ENCODE measurements at places on chromosomes 1 and 21.

DNA sequence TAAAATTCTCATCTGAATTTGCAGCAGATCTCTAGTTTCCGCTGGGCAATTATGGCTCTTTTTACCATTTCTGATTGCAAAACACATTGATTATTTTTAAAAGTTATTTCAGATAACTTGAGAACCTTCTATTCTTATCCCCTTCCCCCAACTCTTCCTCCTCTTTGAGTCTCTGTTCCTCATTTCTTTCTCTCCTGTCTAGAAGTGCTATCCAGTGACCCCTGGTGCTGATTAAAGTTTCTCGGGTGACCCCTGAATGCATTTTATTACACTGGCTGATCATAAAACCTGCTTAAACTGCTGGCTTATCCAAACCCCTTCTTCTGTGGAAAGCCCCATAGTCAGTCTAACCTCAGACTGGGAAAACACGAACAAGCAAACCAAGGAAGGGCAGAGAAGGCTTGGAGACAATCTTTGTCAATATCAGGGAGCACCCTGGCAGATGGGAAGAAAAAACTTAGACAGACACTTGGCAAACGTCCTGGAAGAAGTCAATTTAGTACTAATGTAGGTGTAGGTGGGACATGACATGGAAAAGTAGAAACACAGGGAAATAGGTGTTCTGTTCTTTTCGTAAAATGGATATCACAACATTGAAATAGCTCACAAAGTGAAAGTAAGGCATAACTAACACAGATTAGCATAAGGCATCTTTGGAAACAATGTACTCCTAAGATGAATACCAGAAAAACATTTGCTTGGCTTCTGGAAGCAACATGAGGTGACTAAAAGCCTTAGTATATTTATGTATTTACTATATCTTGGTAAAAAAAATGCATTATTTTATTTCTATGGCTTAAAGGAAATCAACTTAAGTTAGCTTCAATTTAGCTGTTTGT is 61.4 kb downstream of the GORAB start:
- no peak for DNase-seq

DNA sequence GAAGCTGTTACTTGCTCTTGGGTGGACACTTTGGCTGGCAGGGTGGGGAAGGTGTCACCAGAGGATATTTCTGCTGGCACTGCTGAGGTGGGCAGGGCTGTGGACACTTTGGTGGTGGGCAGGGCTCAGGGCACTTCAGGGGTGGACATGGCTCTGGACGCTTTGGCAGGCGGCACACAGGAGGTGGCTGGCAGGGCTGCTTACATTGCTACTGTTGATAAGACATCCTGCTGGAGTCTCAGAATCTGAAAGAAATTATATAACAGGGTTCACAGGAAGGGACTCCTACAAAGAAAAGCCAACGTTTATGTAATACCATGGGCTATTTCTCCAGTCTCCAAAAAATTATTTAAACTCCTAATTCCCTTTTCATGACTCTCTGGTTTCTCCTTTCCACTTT is 10.2 kb downstream of the SPRR2G start:
- no peak for DNase-seq

GRCh38 chr21:19850157-19850556 is 1148.1 kb upstream of the NCAM2 start:
- no peak for DNase-seq

DNA sequence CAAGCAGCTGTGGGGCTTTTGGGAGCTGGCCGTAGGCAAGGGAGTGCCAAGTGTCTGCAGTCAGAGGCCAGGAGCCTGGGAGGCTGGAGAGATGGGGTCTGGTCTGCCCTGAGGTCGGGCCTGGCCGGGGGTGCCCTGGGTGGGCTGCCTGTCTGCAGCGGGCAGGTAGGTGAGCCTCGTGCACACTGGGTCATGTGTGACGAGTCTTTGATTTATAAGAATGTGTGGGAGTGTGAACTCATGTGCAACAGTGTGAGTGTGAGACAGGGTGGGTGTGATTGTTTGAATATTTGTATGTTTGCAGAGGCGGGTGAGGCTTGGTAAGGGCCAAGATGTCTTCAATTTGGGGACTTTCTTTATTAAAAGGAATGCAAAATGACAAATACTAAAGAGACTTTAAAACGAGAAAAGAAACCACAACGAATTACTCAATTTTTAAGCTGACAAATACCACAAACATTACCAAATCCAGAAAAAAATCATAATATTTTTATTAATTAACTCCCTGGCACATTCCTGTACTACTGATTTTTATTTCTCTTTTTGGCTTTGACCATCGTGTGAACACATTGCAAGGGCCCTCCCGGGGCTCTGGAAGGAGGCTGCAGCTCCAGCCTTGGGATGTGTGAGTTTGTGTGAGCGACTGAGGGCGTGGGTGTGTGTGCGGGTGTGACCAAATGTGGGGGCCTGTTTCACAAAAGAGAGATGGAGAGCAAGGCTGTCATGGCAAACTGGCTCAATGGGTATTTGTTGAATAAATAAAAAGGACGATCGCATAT is 110.3 kb upstream of the WNT4 start:
- DNase-seq = no peak

DNA sequence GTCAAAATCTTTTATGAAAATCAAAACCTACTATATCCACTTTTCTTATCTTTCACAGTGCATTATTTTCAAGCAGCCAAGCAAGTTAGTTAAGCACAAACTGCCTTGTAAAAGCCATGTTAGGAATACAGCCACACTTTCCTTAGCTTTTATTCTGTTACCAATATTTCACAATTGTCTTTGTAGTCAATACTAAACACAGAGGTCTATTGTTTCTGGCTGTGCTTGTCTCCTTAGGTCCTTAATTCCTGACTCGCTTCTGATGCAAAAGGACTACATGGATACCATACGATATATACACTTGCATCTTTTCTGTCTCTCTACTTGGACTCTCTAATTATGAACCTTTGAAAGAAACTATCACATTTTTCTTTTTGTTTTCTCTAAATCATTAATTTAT is 331.8 kb downstream of the NEGR1 start:
- DNase-seq = no peak

DNA sequence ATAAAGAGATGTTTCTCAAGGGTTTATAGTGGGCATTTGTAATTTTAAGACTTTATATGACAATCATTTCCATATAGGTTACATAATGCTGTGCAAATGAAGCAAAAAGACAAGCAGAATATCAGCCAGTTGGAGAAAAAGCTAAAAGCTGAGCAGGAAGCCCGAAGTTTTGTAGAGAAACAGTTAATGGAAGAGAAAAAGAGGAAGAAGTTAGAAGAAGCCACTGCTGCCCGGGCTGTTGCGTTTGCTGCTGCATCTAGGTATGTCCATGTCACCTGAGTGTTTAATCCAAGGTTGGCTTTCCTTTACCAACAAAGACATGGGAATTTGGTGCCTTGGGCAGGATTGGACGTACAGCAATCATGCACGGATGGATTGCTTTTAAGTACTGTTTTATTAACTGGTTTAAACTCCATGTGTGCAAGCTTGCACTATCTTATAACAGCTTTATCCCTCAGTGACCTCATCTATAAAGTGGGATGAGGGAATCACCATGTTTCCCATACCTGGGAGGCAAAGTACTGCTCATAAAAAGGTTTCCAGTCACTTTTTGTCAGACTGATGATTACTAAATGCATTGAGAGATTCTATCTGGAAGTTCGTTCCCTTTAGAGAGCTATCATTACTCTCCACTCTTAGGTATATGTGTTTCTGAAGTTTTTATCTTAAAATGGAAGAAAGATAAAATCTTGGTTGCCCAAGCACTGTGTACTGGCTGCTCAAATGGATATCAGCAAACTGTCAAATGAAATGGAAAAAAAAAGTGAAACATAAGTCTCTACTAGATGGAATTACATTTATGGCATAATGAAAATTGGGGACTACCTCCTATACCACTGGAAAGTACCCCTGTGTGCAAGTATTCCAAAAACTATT is 55.1 kb downstream of the MACO1 start:
- no peak for DNase-seq

GRCh38 chr1:36687312-36687711 is 204.6 kb upstream of the CSF3R start:
- no peak for DNase-seq

DNA sequence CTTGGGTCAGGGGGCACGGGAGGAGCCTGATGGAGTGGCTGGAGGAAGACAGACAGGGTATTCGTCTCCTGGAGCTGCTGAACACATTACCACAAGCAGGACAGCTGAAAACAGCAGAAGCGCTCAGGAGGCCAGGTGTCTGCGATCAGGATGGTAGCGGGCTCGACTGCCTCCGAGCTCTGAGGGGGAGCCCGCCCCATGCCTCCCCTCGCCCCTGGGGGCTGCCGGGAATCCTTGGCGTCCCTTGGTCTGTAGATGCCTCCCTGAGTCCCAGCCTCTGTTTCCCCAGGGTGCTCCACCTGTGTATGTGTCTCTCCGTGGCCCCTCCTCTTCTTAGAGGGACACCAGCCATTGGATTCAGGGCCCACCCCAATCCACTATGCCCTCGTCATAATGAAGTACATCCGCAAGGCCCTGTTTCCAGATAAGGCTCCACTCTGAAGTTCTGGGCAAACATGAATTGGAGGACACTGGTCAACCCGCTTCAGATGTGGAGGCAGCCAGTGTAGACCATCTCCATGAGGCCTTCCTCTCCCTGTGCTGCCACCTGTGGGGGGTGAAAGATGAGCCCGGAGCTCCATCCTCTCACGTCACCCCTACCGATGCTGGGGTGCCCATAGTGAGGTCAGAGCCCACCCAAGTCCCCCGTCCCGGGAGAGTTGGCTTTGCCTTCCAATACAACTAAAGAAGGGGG is 67.8 kb downstream of the SPSB1 start:
- no peak for DNase-seq

DNA sequence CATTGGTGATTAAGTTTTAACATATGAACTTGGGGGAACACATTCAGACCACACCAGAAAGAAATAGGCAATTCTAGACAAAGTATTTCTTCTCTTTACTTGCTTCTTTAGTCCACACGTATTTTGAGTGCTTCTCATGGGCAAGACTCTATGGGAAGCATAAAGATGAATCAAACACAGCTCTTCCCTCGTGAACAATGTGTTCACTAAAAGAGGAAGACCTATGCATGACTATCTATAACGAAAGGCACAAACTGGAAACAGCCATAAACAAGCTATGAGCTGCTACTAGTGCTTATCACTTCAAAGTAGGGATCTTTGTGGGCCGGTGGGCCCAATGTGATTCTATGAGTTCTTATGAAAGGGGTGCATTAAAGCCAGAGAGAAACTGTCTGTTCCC is 53.0 kb upstream of the PRDX6 start:
- no peak for DNase-seq

DNA sequence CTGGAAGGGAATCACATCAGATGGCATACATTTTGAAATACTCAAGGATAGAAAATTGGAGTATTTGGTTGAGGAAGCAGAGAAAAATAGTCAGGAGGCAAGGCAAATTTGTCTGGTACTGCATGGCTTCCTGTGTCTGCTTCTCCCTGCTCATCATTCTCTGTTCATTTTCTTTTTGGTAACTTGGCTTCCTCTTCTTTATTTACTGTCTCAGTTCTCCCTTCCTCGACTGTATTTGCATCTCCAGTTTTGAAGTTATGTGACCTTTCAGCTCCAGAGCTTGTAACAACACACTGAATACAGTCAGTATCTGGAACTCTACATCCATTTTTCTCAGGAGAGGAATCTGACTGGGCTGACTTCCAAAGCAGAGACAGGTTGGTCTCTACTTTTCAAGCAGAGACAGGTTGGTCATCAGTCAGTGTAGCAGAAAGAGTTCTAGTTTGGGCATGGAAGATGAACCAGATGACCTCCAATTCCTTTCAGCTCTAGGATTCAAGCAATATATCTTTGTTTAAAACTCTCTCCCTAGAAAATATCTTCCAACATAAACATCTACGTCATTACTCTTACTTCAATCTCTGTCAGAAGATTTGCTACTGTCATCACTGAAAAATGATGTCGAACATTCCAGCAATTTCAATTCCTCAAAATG is 571.2 kb downstream of the ADGRL2 start:
- DNase-seq = no peak

DNA sequence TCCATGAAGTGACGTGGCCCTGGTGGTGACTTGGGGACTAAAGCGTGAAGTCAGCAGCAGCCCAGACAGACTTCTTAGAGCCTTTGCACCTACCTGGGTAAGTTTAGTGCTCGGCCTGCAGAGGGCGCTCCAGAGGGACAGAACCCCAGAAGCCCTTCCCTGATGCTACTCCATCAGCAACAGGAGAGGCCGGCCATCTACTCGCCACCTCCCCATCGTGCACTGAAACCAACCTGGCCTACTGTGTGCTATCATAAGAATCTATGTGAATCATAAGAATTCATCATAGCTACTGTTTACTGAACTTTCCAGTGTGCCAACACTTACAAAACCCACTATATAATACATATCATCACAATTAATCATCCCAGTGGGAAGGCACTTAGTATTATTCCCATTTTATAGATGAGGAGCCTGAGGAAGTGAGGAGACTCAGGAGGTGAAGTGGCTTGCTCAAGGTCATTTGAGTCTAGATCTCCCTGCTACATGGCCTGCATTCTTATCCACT is 7.9 kb upstream of the EDN2 start:
- peak; percentile 71 for DNase-seq

GRCh38 chr1:112515311-112516009 is 6.7 kb downstream of the WNT2B start:
- no peak for DNase-seq

GRCh38 chr1:210707300-210708240 is 378.9 kb downstream of the HHAT start:
- DNase-seq = no peak

DNA sequence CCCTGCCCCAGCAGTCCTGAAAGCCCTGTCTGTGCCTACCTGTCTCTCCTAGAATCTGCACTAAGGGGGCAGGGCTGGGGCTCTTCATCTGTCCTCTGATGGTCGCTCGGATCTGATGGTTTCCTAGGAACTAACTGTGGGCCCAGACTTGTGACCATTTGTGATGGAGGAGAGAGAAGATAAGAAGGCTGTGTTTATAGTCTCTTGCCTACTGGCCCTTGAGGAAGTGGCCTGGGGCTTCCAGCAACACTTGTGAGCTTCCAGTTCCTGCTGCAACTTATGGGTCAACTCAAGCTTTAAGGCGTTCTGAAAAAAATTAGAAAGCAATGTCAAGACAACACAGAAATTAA is 53.2 kb upstream of the SYNC start:
- no peak for DNase-seq

DNA sequence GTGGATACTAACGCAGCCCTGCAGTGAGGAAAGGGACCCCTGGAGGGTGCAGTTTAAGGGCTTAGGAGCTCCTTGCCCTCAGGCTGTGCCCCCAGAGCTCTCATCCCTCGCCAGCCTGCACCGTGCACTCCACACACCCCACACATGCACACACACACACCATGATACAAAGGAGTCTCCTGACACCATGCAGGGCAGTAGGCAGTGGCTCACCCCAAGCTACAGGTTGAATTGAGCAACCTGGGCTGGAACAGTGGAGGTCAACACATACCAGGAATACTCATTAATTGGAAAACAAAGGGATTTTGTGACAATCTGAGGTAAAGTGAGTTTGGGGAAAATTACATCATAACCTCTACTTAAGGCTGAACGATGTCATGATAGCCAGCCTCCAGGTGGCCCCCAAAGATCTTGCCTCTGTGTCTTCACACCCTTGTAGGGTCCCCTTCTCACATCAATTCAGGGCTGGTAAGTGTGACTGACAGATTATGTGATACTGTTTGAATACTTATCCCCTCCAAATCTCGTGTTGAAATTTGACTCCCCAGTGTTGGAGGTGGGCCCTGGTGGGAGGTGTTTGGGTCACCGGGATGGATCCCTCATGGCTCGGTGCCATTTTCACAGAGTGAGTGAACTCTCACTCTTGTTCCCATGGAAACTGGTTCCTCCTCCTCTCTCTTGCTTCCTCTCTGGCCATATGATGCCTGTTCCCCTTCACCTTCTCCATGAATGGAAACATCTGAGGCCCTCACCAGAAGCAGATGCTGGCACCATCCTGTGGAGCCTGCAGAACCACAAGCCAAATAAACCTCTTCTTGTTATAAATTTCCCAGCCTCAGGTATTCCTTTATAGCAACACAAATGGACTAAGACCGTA is 111.0 kb upstream of the RAB4A start:
- no peak for DNase-seq

Data from activated CD4-positive, alpha-beta T cell treated with anti-CD3 and anti-CD28 coated beads, Interleukin-2, Interleukin-6, amounts not matched to agents 100 ng/mL and 50 ng/mL, durations not matched to agents 16 hours and 8 hours (primary cell).